ENCODE measurements at places on chromosomes 3 and 15.
A peak's percentile ranks its signal among the peaks of the same experiment; 100 is the strongest.

DNA sequence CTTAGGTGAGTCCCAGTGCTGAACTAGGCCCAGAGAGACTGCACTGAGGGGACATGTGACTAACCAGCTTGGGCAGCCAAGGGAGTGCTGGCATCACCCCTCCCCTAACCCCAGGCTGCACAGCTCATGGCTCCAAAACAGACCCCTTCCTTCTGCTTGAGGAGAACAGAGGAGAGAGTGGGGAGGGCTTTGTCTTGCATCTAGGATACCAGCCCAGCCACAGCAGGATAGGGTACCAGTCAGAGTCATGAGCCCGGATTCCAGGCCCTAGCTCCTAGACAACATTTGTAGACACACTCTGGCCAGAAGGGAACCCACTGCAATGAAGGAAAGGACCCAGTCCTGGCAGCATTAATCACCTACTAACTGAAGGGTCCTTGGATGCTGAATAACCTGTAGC lies 49.9 kb upstream of the PLSCR4 start:
- DNase-seq: no peak

DNA sequence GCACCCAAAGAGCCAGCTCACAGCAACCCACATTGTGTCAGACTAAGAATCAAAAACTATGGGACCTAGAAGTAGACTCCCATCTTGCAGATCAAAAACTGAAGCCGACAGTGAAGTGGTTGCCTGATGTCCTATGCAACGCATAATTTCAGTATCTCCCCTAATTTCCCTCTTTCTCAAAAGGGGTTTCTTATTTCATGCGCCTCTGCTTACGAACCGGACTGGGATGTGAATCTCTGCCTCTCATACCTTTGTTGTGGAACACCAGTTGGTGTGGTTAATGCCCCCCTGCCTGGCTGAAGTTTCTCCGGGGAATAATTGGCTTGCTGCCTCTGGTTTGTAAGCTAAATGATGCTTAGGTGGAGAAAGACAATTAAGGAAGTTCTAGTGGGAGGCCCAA lies 514 bp upstream of the FAM174B start:
- DNase-seq: no peak

- no peak for DNase-seq
Measured at GRCh38 chr15:93111451-93111850, 22.4 kb upstream of the RGMA start.

GRCh38 chr3:43161684-43162229 lies 55.9 kb upstream of the POMGNT2 start:
- no peak for DNase-seq

- no peak for DNase-seq
Measured at GRCh38 chr15:81330366-81331090, 6.6 kb upstream of the STARD5 start.

GRCh38 chr15:88630798-88631463 lies 7.9 kb upstream of the ISG20 start:
- no peak for DNase-seq

DNA sequence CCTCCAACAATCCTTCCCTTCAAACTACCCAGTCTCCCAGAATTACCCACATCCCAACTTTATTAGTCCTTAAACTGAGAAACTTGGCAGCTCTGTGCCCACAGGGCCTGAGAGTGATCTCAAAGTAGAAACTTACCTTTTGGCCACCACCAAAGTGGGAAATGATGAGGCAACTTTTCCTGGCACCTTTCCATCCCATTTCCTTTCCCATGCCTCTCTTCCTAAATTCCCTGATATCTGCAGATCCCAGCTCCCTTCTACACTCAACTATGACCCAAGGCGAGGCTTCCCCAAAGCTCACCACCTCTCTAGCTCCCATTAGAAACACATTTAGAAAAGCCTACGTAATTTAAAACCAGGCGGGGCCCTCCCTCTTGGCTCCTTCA lies 271.9 kb downstream of the FOXP1 start:
- DNase-seq: no peak

DNA sequence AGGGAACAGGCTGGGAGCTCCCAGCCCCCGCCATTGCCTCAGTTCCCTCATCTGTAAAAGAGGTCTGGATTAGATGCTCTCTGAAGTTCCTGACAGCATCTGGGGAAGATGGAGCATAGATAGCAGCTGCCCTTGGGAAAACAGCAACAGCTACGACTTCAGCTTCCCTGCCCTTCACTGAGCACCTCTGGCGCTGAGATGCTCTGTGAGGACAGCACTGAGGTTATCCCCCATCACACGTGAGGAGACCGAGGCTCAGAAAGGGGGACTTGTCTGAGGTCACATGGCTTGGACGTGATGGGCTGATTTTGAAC lies 11.1 kb upstream of the RPL29 start:
- DNase-seq: no peak

- no peak for DNase-seq
Measured at GRCh38 chr3:186589121-186589520, 18.6 kb downstream of the DNAJB11 start.

- DNase-seq: no peak
Measured at GRCh38 chr15:59484399-59484798, 46.4 kb downstream of the FAM81A start.

DNA sequence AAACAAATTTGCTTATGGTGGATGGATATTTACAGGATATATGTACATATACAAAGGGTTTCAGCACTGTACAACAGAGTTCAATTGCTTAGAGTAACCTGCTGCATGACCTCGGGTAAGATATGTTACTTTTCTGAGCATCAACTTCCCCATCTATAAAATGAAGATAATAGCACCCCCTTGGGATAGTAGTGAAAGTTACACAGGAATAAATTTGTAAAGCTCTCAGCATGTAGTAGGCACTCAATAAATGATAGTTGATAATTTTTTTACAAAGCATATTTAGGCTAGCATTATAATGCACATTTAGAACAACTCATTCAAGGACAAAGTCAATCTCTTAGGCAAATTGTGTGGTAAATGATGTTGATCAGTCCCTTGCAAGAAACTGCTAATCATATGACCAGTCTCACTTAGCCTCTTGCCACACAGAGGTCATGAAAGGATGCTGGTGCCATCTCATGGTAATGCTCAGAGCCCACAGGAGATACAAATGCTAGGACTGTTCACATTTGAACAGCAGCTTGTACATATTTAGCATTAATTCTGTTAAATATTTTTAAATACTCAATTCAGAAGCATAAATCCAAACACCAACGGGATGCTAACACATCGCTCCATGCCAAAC lies 123.9 kb downstream of the MAGI1 start:
- DNase-seq: peak; percentile 52

GRCh38 chr15:89244574-89244903 lies 760 bp downstream of the FANCI start:
- DNase-seq: no peak

- no peak for DNase-seq
Measured at GRCh38 chr15:32096916-32097617, 66.8 kb downstream of the CHRNA7 start.

DNA sequence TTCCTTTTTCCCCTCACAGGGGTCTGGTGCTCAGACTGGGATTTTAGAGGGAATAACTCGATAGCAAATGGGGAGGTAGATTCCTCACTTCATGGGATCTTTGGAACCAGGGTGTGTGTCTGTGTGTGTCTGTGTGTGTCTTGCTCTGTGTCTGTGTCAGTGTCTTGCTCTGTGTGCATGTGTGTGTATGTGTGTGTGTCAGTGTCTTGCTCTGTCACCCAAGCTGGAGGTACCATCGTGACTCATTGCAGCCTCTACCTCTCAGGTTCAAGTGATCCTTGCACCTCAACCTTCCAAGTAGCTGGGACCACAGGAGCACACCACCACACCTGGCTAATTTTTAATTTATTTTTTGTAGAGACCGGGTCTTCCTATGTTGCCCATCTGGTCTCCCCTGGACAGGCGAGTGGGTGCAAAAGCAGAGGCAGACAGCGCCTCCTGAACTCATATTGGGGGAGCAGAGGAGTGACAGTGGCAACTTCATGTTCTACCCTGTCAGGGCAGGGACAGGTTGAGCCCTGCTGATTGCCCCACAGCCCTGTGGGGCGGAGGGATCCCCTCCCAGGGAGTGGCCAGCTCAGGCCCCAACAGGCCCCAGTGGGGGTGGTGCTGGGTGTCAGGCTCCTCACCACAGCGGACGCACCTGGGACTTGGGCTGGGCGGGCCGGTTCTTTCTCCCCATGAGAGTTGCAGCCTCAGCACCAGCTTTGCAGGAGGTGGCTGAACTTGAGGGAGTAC lies 10.4 kb upstream of the SEMA4B start:
- DNase-seq: no peak

DNA sequence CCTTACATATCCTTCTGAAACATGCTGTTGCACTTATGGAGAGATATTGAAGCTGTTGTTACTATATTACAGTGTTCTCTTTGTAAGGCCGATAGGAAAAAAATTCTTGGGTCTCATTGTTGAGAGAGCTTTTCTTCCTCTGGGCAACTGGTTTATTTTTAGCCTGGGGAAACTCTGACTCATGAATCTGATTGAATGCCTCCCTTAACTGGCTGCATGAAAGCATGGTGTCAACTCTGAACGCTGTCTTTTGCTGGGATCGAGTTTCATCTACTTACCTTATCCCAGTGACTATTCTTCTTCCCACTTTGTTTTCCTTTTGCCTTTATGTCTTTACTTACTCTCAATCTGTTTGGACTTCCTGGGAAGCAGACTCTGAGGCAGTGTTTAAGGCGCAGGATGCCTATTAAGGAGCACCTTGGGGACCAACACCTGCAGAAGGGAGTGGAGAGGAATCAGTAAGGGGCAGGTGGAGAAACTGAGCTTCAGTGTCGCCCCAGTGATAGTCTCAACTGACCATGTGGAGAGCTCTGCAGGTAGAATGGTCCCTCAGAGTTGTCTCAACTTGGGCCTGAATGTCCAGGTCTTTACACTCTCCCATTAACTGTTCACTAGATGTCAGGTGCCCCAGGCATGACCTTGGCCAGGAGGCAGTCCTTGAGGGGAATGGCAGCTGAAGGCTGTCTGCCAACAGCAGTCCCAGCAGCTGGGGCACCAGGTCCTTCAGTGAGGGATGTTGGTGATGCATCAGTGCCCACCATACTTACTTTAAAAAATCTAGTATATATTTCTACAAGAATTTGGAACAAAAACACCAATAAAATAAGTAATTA lies 88.9 kb upstream of the CCNL1 start:
- DNase-seq: peak; percentile 87

- DNase-seq: no peak
Measured at GRCh38 chr3:52289338-52289746, 1.7 kb downstream of the GLYCTK start.

GRCh38 chr15:53976844-53977392 lies 1.3 kb upstream of the UNC13C start:
- no peak for DNase-seq

- no peak for DNase-seq
Measured at GRCh38 chr3:101939361-101940049, 90.2 kb downstream of the NFKBIZ start.

- peak; percentile 38 for DNase-seq
Measured at GRCh38 chr3:152581951-152582350, 253.0 kb upstream of the P2RY1 start.

DNA sequence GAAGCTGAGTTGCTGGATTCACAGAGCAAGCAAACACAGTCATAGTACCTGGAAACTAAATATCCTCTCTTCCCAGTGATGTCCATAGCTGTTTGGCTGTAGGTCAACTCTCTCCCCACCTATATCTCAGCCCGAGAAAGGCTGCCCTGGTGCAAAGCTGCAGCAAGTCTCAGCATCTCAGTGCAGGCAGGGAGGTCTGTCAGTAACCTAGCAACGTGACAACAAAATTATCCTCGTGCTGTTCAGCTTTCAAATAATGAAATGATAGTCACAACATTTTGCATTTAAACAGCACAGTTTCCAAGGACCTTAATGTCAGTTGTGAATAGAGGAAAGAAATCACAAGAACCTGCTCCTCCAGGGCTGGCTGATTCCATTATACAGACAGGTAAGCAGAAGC lies 83.6 kb downstream of the CHST2 start:
- DNase-seq: no peak

DNA sequence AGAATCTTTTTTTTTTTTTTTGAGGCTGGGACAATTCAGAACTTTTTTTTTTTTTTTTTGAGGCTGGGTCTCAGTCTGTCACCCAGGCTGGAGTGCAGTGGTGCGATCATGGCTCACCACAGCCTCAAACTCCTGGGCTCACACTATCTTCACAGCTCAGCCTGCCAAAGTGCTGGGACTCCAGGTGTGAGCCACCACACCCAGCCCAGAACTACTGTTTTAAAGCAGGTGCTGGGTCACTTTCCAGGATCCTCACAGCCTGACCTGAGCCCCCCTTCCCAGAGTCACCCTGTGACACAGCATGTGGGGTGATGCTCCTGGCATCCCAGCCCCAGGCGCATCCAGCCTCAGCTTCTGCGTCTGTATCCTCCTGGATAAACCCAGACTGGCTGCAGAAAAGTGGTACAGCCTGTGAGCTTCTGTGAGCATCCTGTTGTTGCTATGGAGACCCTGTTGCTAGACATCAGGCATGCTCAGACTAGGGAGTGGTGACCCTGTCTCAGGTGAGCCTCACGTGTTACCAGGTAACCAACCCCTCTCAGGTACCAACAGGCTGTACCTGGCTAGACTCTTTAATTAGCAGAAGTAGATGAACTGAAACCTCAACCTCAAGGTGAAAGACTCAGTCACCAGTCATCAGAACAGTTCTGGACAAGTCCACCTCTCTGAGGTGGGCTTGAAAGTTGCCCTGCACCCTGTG lies 15.0 kb downstream of the KLF13 start:
- no peak for DNase-seq

All from kidney capillary endothelial cell (primary cell).